ENCODE measurements at places on chromosomes 2 and 18.

DNA sequence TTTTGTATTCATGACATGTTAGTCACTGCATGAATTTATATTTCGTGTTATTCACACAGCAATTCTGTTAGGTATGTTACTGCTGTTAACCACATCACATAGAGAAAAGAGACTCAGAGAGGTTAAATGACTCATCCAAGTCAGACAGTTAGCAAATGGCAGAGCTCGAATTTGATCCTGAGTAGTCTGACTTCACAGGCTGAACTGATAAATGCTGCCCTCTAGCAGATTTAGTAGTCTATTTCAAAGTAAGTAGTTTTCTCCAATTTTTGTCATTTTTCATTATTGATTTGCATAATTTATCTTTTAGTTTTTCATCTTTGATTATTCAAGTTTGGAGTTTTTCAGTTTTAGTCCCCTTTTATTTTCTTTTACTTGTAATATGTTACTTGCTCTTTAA, 58.3 kb downstream of the WDR7 start:
- no peak for DNase-seq

GRCh38 chr2:55891671-55892094, 31.9 kb downstream of the EFEMP1 start:
- DNase-seq: no peak

DNA sequence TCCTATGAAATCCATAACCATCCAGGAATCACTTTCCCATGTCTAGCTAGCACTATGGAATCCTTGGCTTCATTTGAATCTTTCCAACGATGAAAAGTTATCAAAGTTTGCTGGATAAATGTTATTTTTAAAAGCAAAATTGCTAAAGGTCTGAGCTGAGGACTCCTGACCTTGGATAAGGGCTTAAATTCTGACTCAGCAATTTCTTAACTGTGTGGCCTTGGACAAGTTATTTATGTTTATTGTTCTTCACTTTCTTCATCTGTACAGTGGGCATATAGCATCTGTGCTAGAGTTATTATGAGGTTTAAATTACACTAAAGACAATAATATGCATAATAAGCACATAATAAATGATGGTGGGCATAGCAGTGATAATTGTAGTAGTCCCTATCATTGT, 227.5 kb downstream of the KCNS3 start:
- no peak for DNase-seq

GRCh38 chr18:9405977-9406376, 69.3 kb upstream of the RALBP1 start:
- DNase-seq: no peak

DNA sequence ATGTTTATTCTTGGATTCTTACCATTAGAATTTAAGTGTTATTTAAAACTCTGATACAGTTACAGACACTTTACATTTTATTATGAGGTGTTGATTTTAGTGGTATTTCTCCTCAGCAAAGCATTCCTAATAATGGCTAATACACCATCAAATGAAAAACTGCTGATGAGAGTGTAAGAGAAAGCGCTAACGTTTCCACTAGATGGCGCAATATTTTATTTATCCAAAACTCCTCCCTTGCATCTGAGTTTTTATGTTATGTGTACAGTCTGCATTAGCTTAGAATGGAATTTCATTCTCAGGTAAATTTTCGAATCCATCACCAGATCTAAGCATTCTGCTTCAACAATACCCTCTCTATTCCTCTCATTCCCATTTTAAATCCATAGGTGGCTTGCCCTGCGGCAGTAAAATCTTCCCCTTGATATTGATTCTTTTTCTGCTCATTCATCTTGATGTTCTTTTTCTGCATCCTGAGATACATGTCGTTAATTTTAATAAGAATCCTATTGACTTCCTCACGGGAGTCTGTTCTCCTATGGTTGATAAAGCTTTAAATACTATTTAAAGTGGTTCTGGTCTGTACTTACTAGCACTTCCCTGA, 53.9 kb downstream of the PRKRA start:
- DNase-seq: no peak

DNA sequence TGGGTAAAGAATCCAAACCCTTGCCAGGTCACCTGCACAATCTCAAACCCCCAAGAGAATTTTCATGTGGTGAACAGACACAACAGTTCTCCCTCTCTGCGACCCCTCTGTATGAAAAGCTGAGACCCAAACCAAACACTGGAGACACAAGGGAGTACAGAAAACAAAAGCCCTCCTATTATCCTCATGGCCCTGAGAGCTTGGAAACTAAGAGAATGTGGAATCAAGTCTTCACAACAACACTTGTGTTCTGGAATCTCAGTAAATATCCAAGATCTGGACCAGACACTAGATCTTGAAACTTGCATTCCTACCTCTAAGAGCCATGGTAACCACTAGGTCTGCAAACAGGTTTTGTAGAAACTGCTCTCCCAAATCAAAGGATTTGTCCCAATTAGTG, 50.1 kb upstream of the CCDC150 start:
- no peak for DNase-seq

GRCh38 chr18:68611311-68611710, 103.6 kb downstream of the TMX3 start:
- DNase-seq: no peak

GRCh38 chr2:6994536-6995128, 77.4 kb downstream of the RNF144A start:
- no peak for DNase-seq

DNA sequence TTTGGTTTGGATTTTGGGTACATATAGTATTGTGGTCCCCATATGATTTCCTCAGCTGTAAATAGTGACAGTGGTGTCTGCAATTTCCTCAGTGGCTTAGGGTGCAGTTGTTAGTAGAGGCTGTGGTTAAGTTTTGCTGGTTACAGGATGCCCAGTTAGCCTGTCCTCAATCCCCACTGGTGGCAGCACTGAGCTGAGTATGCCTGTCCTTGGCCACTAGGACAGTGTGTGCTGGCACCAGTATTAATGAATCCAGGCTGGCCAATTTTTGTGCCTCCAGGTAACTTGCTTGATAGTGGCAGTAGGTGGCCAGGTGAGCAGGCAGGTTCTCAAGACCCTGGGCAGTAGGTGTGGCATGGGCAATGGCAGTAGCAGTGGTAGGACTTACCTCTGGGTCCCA, 973.1 kb downstream of the TMEM182 start:
- DNase-seq: no peak

DNA sequence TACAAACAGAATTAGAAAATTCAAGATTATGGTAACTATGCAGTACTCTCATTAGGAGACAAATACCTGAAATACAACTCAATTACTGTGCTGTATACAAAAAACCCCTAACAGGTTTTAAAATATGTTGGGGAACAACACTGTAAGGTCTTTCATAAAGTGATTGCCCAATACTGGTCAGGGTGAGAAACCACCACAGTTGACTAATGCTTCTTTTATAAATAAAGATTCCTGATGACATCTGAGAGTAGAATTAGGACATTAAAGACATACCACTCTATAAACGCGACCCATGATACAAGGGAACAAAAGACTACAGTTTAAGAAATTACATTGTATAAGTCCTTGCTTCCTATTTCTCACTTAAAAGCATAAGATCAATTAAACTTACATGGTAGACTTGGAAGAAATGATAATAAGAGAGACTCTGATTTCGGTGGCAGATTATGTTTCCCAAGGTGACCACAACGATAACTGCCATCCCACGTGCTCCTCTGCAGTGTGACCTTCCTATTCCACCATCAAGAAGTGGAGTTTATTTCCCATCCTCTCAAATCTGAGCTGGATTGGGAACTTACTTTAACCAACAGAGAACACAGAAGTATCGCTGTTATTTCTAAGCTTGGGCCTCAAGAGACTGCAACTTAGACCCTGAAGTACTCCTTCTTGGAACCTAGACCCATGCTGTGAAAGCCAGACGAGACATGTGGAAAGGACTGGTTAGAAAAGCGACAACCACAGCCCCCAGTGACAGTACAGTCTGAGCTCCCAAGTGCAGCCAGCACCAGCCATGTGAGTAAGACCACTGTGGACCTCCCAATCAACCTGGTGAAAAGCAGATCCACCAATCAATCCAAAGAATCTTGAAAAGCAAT, 52.3 kb downstream of the ZNF521 start:
- no peak for DNase-seq

GRCh38 chr2:193505620-193506019, 1310.9 kb upstream of the TMEFF2 start:
- DNase-seq: no peak

GRCh38 chr2:238250896-238251295, 11.1 kb upstream of the HES6 start:
- no peak for DNase-seq

DNA sequence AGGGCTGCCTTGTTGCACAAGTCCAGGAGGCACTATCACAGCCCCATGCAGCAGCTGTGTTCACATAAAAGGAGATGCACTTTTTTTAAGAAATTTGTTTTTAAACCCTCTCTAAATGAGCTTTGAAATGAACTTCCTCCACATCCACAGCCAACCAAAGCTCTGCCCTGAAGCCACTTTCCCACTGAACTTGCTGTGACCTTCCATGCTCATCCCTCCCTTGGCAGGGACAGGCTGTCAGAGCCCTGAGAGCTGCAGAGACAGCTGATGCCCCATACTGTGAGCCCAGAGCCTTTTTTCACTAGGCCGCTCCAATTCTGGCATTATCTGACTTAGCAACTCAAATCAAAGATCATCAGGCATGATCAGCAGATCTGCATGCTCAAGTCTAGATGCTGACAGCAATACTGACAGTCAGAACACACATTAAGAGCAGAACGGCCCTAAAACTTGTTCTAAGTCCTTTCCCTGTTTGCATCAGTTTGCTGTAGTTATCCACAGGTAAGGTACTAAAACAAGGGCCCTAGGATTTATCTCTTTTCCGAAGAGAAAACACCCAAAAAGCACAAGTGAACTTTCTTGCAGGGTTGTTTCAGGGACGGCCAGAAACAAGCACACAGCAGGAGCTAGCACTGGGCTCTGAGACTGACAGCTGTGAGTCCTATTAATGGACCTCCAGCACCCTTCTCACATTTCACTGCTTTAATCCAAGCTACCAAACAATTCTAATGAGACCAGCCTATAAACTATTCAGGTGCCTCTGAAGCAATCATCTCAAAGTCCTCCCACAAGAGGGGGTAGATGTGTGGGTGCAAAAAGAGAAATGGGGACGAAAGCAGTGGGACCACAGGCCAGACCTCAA, 34.9 kb downstream of the RNU4ATAC start:
- no peak for DNase-seq

DNA sequence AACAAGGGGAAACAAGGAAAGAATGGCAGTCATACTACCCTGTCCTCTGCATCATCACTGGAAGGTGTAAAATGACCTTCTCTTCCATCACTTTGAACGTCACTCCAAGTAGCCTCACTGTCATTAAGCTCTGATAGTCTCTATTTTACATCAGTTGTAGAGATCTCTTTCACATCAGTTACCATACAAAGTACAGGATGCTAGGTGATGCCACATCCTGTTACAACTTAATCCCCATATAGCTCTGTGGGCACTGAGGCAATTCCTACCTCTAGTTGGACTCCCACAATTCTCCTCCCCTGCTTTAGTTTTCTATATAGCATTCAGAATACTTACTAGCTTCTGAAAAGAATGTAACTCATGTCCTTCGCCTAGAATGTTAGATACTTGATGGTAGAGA, 55.1 kb upstream of the TTC27 start:
- DNase-seq: no peak

DNA sequence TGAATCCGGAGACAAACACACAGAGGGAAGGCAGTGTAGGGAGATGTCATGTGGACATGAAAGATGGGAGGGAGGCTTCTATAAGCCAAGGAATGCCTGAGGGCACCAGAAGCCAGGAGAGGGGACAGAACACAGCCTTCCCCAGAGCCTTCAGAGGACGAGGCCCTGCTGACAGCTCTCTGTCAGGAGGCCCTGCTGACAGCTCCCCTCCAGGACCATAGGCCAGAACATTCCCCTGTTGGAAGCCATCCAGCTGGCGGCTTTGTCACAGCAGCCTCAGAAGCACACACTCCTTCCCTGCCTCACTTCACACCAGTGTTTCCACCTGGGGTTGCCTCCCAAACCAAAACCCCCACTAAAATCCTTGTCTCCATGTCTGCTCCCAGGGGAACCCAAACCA, 171.3 kb upstream of the ID2 start:
- no peak for DNase-seq

DNA sequence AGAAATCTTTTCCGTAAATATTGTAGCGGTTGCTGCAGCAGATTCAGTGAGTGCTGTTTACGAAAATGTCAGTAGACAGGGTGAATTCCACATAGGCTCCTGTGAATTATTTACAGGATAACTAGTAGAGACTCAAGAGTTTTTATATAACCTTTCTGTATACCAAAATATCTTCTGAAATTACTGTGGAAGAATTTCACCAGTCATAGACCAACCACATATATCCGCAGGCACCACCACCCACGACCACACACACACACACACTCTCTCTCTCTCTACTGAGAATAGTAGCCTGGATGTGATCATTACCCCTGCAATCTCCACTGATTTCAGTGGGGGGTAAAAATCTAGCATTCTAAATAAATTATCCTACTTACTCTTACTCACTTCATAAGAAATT, 341.8 kb downstream of the RBM43 start:
- DNase-seq: no peak

DNA sequence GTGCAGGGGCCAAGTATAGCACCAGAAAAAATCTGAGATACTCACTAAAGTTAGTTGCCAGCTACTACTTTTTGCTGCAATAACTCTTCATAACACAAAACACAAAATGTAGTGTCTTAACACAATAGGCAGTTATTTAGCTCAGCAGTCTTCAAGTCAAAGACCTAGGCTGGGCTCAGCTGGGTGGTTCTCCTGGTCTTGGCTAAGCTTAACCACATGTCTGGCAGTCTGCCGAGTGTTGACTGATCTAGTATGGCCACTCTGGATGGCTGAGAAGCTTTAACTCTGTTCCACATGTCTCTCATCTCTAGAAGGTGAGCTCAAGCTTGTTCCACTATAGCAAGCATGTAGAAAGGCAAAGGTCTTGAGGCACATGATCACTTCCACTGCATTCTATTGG, 451.6 kb downstream of the SOX11 start:
- DNase-seq: no peak

DNA sequence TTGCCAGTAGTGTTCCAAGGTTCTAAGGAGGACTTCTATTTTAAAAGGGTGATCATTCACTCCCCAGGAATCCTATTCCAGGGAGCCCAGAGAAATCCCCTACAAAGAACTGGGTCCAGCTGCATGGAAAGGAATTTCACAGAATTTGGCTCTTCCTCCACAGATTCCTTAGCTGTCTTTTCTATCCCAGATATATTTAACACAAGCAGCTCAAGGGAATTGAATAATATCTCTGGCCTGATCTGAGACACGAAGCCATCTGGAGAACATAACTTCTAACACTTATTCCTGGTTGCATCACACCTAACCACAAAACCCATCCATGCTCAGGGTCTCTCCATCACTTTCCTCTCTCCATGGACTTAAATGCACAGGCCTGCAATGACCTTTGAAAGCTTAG, 306.7 kb upstream of the ACVR2A start:
- no peak for DNase-seq

Measured in stimulated activated CD8-positive, alpha-beta memory T cell treated with anti-CD3 and anti-CD28 coated beads, Interleukin-4, amount 100 ng/mL, for 4 hours (primary cell).